Uterine smooth muscle cell (primary cell): ENCODE measurements at places on chromosomes 3 and 15. TPM values are rescaled to one million over a fixed set of nuclear protein-coding genes. Genes with fewer than 3 reads are reported as not detected.

LMOD3 gene
- total RNA-seq, result not detected in 2 replicates

LDHAL6B gene
- under 0.01 TPM in 1 of 2 replicates, not detected in the other for total RNA-seq

EEFSEC gene
- total RNA-seq, result 4.6 and 6.3 TPM in 2 replicates

GOLGA8Q gene
- 1.9 and 2.2 TPM in 2 replicates for total RNA-seq
